ENCODE measurements at places on chromosomes 3 and 15.

DNA sequence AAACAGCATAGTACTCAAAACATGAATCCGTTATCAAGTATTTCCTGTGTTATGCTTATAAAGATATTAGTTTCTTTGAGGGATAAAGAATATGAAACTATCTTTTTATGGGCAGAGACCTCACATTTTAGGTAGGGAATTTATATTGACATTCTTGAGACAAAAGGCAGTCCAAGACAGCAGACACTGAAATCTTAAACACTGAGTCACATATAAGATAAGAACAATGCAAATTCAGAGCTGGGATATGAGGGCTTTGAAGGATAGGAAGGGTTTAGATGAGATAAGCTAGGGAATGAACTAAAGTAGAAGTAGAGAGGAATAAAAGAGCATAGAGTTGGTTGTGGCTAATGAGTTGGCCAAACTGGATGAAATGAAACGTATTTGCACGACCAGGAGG is 58.4 kb downstream of the ASTE1 start:
- DNase-seq, result no peak

- no peak for DNase-seq
Observed at GRCh38 chr3:136173939-136174490, 22.1 kb downstream of the MSL2 start.

GRCh38 chr3:20316238-20316637 is 130.2 kb upstream of the SGO1 start:
- no peak for DNase-seq

- DNase-seq, result no peak
Observed at GRCh38 chr3:158273656-158274055, 163.8 kb downstream of the RSRC1 start.

DNA sequence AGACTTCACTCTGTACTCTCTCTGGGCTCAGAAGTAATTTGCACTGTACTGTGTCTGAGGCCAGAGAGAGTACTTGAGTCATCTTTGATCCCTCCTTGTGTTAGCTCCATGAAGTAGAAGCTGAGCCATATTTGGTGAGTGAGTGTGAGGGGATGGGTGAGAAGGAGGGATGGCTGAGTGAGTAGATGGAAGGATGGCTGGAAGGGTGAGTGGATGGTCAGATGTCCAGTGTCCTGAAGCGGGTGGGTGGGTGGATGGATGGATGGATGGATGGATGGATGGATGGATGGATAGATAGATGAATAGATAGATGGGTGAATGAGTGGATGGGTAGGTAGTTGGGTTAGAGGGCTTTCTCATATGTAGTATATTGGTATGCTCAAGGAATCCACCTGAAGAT is 39.3 kb downstream of the FGD5 start:
- no peak for DNase-seq

GRCh38 chr15:75666823-75667501 is 19.2 kb downstream of the SNX33 start:
- no peak for DNase-seq

- DNase-seq, result no peak
Observed at GRCh38 chr15:26781816-26782215, 8.9 kb upstream of the GABRB3 start.

DNA sequence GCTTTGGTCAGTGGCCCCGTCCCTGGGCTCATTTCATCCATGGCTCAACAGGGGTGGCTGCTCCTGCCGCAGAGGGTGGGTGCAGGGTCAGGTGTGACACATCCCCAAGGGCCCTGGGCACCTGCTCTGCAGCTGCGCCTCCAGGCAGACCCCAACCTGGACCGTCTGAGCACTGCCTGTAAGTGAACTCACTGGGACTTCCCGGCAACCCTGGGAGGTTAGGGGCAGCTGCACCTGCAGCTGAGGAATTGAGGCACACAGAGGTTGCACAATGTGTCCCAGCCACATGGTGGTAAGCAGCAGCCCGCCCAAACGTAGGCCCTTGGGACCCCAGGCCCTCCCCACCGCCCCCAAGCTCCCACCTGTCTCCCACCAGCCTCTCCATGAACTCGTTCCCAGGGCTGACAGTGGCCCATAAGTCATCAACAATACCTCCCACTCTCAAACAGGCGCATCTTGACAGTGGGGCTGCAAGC is 55.1 kb downstream of the PLXNA1 start:
- no peak for DNase-seq

DNA sequence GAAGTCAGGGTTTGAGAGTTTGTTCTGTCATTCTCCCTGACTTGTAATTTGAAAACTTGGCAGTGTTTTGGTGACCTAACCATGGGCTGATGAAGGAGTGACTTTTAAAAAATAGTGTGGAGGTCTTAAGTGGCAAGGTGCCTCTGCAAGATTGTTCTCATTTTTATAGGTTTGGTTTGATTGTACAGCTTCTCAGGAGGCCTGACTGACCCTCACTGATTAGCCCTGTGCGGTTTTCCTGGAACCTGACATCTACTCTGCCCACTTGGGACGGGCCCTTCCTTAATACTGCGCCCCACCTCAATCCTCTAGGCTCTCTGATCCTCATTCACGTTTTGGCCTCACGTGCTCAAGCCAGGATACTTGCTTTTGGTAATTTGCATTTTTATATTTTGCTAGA is 2.8 kb downstream of the UBE2E1 start:
- no peak for DNase-seq

DNA sequence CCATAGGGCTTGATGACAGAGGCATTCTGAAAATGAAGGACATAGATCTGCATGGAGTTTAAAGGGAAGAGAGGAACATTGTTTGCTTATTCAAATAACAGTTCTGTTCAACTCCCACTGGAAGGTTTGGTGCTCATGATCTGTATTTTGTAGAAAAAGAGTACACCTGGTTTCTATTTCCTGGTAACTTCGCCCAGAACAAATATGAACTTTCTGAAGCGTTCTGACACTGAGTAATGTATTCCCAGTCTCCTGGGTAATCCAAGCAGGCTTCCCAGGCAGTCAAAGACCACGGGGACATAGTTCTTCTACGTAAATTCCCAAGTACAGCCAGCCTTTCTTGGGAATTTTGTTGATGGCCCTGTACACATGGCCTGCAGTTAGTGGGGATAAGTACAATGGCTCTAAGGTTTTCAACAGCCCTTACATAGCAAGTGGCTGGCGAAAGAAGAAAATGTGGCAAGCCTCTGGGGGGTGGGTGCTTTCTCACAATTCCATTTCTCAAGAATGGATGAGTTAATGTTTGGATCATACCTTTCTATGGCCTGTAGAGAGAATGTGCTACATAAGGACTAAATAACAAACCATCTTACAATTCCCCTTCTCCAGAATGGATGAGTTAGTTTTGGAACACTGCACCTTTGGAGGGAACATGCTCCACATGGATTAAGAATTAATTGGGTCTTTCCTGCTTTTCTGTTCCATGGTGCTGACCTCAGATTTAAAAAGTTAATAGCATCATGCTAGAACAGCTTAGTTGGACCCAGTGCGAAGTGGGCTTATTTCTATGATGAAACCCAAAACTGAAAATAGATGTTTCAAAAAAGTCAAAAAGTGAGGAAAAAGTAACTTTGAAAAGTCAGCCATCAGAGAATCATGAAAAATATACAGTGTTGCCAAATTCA is 52.7 kb downstream of the COL6A6 start:
- no peak for DNase-seq

DNA sequence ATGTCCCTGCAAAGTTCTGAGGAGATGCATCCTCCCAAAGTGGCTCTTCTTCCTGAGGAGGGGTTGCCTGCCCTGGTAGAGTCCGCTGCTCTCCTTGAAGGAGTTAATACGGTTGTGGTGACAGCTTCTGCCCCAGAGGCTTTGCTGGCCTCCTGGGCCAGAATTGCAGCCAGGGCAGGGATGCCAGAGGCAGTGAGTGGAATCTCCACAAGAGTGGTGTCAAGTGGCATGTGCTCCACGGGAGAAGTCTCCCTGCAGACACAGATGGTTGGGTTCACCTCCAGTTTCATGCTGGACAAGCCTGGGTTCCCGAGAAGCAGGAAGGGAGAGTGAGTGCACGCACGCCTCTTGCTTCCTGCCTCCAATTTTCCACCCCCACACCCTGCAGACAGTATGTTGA is 105.5 kb downstream of the SLC25A26 start:
- no peak for DNase-seq

GRCh38 chr15:100276506-100276905 is 65.3 kb downstream of the ADAMTS17 start:
- no peak for DNase-seq

DNA sequence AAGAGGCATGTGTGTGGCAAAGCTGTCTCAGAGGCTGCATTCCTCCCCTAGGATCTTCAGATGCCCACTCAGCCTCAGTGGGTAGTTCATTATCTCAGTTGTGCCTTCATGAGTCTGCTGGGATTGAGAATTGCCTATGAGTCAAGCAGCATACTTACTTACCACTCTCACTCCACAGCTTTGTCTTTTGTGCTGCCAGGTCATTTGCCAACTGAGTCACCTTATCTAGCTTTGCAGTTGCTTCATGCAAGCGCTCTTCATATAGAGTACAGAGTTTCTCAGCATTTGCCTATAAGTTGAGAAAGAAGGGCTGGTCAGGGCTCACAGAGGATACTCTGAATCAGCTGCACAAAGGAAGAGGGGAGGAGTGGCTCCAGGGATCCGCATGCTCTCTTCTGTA is 89.5 kb downstream of the MYH15 start:
- no peak for DNase-seq

- DNase-seq, result no peak
Observed at GRCh38 chr15:72907733-72908132, 124.2 kb upstream of the ADPGK start.

- DNase-seq, result no peak
Observed at GRCh38 chr3:104717828-104718196, 648.9 kb upstream of the ALCAM start.

- DNase-seq, result no peak
Observed at GRCh38 chr15:65912235-65912634, 42.9 kb downstream of the RAB11A start.

GRCh38 chr3:68751888-68752287 is 180.5 kb downstream of the TAFA4 start:
- no peak for DNase-seq

DNA sequence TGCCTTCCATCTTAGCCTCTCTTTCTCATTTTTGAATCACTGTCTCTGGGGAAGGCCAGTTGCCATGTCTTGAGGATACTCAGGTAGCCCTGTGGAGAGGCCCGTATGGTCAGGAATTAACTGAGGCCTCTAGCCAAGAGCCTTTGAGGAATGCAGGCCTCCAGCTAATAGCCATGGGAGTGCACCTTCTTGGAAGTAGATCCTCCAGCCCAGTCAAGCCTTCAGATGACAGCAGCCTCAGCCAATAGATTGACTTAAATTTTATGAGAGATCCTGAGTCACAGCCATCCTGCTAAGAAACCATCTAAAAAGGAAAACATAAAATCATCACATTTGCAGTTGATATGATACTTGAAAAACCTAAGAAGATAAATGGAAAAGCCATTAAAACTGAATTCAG is 112.5 kb upstream of the BNIP2 start:
- no peak for DNase-seq

- DNase-seq, result no peak
Observed at GRCh38 chr15:75921732-75922703, 18.3 kb downstream of the FBXO22 start.

DNA sequence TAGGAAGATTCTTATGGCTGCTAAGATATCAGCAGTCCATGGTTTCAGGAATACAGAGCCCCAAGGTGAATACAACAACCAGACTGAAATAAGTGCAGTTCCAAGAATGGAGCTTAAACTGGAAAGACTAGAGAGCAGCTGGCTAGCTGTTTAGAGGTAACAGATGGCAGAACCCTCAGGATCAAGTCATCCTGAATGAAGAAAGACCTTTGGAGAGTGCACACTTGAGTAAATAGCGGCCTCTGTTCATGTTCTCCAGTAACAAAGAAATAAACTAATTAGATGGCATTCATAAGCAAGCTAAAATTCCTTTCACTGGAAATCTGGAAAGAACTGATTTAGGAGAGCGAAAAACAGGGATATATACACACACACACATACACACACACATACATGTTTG is 968.4 kb downstream of the FHIT start:
- DNase-seq, result no peak

DNA sequence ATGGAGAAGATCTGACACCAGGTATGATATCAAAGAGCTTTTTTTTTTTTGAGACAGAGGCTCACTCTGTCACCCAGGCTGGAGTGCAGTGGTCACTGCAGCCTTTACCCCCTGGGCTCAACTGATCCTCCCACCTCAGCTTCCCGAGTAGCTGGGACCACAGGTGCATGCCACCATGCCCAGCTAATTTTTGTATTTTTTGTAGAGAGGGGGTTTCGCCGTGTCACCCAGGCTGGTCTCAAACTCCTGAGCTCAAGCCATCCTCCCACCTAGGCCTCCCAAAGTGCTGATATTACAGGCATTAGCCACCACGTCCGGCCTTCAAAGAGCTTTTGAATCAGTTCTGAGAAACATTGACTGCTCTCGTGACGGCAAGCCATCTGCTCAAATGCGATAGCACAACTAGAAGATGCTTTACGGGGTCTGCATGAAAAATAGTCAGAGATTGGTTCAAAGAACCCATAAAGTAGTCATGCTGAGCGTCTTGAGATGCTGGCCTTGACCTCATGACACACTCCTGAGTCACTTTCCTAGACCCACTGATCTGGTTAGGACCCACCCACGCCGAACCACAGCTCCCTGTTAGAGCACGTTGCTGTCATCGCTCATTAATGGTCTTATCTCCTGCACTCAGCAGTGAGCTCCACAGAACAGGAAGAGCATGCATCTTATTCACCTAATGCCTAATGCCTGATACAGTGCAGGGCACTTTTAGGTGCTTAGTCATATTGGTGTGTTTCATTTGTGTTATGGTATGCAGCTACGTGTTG is 57.0 kb upstream of the NR2F2 start:
- no peak for DNase-seq

DNA sequence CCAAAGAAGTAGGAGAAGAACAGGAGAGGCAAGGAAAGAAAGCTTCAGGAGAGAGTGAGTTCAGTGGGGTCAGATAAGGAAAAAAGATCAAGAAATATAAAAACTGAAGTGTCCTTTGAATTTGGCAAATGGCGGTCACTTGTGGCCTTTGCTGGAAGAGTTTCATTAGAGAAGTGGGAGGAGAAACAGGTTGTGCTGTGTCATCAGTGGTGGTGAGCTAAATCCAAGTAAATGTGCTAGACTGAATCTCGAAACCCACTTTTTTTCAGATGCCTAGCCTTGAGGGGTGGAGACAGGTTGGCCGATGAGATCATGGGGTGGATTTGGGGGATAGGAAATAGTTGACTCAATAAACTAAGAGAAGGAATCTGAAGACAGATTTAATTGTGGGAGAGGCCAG is 43.7 kb downstream of the CHRD start:
- DNase-seq, result no peak

All from GM19239 (cell line).